MG63 (cell line): ENCODE measurements at places on chromosomes 12 and 14. TPM values are rescaled to one million over a fixed set of nuclear protein-coding genes. Genes with fewer than 3 reads are reported as not detected.
A peak's percentile ranks its signal among the peaks of the same experiment; 100 is the strongest.

The YARS2 gene
- total RNA-seq, result 44.1 and 80.0 TPM in 2 replicates

The LRFN5 gene
- total RNA-seq, result not detected in 2 replicates

The WSCD2 gene
- total RNA-seq, result not detected in 2 replicates

DNA sequence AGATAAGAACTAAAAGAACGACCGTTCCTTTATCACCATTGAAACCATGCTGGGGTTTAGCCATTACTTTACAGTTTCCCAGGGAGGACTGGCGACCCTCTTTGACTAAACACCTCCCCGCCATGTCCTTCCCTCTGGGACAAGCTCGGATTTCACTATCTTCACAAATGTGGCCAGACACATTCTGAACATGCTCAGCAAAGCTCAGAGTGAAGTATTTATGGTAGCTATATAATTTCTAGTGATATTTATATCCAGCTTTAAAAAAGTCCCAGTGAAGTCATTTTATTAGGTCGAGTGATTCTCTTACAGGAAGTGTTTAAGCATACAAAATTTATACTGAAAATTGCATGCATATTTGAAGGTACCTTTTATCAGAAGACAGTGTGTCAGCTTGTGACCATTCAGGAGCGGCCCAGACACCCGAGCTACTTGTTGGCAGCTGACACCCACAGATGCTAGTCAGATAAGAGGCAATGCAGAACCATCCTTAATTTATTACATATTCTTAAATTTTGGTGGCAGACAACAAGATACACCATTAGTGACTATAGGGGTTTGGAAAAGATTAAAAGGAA lies 36.8 kb downstream of the NIN start:
- no peak for DNase-seq

The RPS6KA5 gene
- 1.5 and 2.9 TPM in 2 replicates for total RNA-seq

- DNase-seq, result peak; percentile 31
These were observed 6.5 kb downstream of the C12orf43 start for GRCh38 chr12:121009741-121010140.

The ZNF705A gene
- total RNA-seq, result not detected in 2 replicates

The GNB3 gene
- 0.43 TPM in 1 of 2 replicates, not detected in the other for total RNA-seq

GRCh38 chr14:90658541-90658967 lies 157.7 kb downstream of the TTC7B start:
- DNase-seq, result no peak

DNA sequence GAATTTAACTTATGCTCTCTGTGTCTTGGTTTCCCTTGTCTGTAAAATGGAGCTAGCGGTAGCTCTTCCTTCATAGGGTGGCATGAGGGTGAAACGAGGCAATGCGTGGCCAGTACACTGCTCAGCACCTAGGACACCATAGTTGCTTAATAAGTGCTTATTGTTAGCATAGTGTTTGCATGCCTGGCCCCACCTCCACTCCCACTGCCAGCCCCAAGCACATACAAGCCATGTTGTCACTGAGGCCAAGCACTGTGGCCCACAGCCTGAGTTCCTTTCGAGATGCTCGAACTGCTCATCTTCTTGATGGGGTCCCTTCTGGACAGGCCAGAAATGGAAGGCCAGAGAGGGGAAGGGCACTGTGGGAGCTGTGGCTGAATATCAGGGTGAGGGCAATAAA lies 839 bp downstream of the FICD start:
- no peak for DNase-seq

GRCh38 chr14:83044001-83044400 lies 1510.3 kb upstream of the SEL1L start:
- DNase-seq, result no peak

GRCh38 chr12:119594399-119594730 lies 791 bp downstream of the TMEM233 start:
- DNase-seq, result peak; percentile 10

The MAP1LC3B2 gene
- 0.26 TPM in 1 of 2 replicates, not detected in the other for total RNA-seq

GRCh38 chr12:25005376-25005775 lies 56.5 kb upstream of the BCAT1 start:
- DNase-seq, result no peak

DNA sequence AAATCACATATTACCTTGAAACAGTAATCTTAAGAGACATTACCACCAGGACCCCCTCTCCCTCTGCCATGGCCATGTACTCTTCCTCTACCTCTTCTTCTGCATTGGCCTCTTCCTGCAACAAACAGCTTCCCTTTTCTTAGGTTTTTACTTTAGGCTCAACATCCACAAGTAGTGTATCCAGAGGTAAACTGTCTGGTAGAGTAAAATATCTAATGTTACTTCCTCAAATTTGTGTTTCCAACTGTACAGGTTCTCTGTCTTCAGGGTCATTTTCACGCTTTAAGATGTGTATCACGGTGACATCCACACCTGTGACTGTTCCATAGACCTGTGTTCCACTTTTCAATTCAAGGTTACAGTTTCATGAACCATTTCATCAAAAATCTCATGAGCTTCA lies 13.4 kb downstream of the CDK17 start:
- DNase-seq, result no peak

- peak; percentile 79 for DNase-seq
These were observed 99.7 kb downstream of the RFLNA start for GRCh38 chr12:124394462-124395128.

The SFSWAP gene
- total RNA-seq, result 17.3 and 19.3 TPM in 2 replicates

GRCh38 chr14:101824339-101824727 lies 62.8 kb downstream of the PPP2R5C start:
- no peak for DNase-seq

DNA sequence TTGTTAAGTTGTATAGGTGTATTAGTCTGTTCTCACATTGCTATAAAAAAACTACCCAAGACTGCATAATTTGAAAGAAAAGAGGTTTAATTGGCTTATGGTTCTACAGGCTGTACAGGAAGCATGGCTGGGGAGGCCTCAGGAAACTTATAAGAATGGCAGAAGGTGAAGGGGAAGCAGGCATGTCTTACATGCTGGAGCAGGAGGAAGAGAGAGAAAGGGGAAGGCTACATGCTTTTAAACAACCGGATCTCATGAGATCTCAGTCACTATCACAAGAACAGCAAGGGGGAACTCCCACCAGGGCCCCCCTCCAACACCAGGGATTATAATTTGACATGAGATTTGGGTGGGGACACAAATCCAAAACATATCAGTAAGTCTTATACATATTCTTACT lies 60.5 kb upstream of the OR10AD1 start:
- no peak for DNase-seq
